ENCODE measurements at places on chromosomes 4 and X.

- DNase-seq: no peak
Measured at GRCh38 chr4:1754336-1754735, 33.0 kb downstream of the TACC3 start.

GRCh38 chr4:11512871-11513270 is 84.2 kb upstream of the HS3ST1 start:
- DNase-seq: no peak

DNA sequence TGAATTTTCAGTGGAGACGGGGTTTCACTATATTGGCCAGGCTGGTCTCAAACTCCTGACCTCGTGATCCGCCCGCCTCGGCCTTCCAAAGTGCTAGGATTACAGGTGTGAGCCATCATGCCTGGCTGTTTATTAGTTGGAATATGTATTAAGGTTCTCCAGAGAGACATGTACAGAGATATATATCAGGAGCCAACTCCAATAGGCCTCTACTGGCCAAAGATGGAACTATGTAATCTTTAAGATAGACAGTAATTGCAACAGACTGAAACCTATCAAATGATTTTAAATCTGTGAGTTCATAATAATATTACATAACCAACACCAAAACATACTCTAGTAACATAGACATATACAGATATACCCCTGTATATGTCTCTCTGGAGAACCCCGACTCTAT is 5.8 kb upstream of the DMP1 start:
- no peak for DNase-seq

DNA sequence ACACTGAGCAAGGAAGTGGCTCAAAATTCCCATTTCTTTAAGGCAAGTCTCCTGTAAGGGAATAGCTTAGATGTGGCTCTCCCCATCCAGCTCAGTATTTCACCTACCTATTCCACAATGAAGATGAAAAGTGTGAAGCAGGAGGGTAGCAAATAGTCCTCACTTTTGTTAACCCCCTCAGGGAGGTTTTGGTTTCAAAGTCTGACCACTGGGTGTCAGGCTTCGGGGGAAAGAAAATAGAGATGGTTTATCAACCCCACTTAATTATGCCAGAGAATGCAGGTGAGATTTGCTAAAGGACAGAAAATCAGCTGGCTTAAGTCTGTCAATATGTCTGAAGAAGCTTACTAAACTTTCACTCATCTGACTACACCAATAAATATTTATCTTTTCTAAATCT is 69.5 kb downstream of the DHX15 start:
- no peak for DNase-seq

DNA sequence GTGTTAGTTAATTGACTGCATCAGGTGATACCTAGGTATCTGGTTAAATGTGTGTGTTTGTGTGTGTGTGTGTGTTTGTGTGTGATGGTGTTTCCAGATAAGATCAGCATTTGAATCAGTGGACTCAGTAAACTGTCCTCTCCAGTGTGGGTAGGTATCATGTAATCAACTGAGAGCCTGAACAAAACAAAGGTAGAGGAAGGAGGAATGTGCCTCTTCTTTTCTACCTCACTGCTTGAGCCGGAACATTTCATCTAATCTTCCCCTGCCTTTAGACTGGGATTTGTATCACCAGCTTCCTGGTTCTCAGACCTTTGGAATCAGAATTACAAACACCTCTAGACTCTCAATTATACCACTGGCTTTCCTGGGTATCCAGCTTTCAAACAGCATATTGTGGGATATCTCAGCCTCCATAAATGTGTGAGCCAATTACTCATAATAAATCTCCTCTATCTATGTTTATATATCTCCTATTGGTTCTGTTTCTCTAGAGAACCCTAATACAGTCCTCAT is 120.5 kb downstream of the TBCK start:
- DNase-seq: no peak

- DNase-seq: no peak
Measured at GRCh38 chr4:184453365-184454160, 20.8 kb downstream of the IRF2 start.
